Stimulated activated CD4-positive, alpha-beta T cell treated with anti-CD3 and anti-CD28 coated beads, Interleukin-1b, Interleukin-23, amount 100 ng/mL, for 1 hour (primary cell): ENCODE measurements at places on chromosomes 6 and 20.

DNA sequence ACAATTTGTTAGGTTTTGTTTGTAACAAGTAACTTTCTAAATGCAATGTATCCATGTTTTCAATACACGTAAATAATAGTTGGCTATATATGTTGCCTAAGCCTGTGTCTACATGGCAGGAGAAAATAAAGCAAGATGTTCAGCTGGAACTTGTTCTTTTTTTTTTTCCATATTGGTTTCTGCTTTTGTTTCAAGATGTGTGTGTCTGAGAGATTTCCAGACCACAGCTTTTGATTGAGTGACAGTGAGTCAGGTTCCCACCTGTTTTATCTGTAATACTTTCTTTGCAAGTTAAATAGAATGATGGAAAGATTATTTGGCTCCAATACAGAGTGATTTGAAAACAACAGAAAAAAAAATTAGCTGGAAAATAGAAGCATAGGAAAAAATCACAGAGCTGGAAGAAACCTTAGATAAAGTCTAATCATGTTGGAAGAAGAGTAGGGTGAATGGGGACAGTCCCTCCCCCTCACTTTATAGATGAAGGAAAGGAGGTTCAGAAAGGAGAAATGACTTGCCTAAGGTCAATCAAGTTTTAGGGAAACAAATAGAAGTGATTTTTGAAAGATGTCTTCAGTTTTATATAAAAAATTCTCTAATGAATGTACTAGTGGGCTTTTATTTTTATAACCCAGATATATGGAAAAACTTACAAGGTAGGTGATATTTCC is 150.9 kb upstream of the STMND1 start:
- no peak for DNase-seq

GRCh38 chr20:62358171-62359042 is 8.7 kb downstream of the LAMA5 start:
- DNase-seq, result no peak

DNA sequence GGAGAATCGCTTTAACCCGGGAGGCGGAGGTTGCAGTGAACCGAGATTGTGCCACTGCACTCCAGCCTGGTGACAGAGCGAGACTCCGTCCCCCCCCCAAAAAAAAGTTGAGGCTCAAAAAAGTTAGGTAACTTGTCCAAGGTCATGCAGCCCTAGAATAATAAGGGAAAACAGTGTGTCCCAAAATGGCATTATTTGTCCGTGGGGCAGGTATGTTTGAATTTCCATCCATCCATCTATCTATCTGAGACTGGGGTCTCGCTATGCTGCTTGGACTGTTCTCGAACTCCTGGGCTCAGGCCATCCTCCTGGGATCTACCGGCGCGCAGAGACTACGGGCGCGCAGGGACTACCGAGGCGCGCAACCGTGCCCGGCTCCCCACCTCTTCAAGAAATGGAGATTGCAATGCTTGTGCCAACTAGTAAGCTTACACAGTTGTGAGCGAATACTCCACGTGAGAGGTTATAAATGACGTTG is 374 bp upstream of the ABCC10 start:
- DNase-seq, result no peak

- DNase-seq, result no peak
Observed at GRCh38 chr20:57043091-57043490, 223.3 kb downstream of the BMP7 start.

GRCh38 chr6:148364056-148364824 is 21.6 kb downstream of the SASH1 start:
- no peak for DNase-seq
